Gastroesophageal sphincter (tissue), 4 donors: ENCODE measurements at places on chromosomes 1 and 21.
A peak's percentile ranks its signal among the peaks of the same experiment; 100 is the strongest.

GRCh38 chr1:174258148-174258550 is 98.8 kb downstream of the RABGAP1L start:
- no peak for ATAC-seq

DNA sequence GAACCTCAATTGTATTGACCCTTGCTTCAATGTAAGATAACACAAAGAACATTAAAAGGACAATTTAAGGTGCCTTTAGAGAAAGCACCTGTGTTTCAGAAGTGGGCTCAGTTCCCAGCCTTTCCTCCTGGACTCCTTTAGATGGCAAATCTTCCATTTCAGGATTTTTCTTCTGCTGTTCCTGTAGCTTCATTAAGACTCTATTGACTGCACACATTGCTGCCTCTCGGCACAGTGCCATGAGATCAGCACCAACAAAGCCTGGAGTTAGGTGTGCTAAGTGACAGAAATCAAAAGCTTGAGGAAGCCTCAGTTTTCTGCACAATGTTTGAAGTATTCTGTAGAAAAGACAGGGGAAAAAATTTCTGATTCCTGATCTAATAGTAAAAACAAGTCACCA is 40.6 kb downstream of the NVL start:
- ATAC-seq, result no peak

DNA sequence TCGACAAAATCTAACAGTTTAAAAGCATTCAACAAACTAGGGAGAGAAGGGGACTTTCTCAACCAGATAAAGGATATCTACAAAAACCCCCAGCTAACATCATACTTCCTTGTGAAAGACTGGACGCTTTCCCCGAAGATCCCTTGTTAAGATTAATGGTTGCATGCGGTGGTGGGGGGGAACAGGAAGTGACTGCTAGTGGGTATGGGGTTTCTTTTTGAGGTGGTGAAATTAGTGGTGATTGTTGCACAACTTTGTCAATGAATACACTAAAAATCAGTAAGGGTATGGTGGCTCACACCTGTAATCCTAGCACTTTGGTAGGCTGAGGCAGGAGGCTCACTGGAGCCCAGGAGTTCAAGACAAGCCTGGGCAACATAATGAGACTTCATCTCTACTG is 26.9 kb upstream of the EYA3 start:
- no peak for ATAC-seq

DNA sequence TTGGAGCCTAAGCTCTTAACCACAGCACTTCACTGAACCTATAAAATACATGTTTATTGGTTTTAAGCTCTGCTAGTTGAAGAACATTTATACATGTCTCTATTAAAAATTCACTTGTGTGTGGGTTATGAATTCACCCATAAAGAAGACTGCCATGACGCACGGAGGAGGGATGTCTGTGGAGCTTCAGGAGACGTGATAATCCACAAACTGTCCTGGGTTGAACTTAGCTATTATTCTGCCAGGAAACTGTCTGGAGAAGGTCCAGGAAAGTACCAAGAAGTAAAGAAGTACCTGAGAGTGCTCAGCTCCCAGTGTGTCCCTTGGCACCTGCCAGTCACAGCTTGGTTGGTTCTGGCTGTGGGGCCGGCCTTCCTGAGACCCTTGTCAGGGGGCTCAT is 56.3 kb downstream of the DDR2 start:
- no peak for ATAC-seq

GRCh38 chr1:2311184-2312032 is 79.9 kb downstream of the MORN1 start:
- ATAC-seq, result peak; percentile 67

GRCh38 chr1:222263791-222264190 is 284.1 kb downstream of the HHIPL2 start:
- ATAC-seq, result no peak

DNA sequence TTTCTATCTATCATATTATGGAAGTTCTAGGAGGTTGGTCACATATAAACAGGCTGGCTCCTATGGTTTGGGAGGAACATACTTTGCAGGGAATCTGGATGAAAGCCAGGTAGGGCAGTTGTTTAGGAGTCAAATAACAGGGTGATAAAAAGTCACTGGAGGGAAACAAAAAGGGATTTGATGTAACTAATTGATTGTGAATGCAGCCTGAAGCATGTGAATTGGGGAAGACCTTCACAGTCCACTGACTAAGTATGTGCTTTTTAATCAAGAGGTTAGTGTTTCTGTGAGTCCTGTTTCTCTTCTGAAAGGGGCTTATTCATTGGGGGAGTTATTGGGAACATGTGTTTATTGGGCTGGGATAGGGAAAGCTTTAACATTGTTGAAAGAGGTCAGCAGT is 41.3 kb downstream of the HMCN1 start:
- ATAC-seq, result no peak

DNA sequence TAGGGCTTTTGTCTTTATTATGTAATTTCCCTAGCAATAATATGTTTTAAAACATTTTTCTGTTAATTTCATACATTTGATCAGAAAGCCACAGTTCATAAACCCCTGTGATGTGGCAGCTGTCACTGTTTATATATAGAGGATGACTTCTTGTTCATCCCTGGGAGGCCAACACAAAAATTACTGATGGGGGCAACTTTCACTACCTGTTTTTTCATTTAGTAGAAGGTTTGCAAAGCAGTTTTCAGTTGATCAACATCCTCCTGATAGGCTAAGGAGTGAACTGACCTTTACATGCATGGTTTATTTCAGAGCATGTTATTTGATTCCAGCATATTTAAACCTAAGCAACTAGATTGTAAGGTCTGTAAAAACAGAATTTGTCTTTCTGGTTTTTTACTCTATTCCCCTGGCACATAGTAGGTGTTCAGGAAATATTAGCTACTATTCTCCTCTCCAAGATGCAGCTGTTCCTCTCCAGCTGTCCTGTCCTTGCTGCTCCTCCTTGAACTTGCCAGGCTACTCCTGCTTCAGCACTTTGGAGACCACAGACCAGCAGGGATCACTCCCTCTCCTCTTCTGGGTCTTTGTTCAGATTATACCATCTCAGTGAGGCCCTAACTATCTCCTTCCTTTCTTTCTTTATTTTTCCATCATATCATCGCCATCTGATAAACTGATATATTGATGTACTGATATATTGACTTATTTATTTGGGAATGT is 54.7 kb downstream of the ROR1 start:
- ATAC-seq, result no peak

- no peak for ATAC-seq
Observed at GRCh38 chr1:60126723-60127122, 53.2 kb upstream of the C1orf87 start.

- ATAC-seq, result no peak
Observed at GRCh38 chr1:173545688-173546087, 57.2 kb downstream of the SLC9C2 start.

GRCh38 chr1:63624911-63625310 is 31.7 kb downstream of the PGM1 start:
- ATAC-seq, result no peak

DNA sequence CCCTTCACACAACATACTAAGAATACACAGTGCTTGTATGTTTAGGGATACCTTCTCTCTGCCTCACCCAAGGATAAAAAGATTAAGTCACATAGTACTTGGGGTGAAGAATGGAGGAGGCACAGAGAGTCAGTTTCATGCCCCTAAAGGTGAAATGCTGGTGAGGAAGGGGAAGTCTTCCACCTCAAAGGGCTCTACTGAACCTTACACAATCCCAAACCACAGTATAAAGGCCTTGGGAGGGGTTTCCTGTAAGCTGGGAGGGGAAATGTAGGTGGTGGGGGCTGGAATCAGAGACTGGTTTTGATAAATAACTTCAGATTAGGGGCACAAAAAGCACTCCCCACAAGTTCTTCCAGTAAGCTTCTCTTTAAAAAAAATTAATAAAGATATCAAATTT is 3.5 kb downstream of the MINDY1 start:
- no peak for ATAC-seq

- no peak for ATAC-seq
Observed at GRCh38 chr21:34330055-34330454, 33.8 kb upstream of the KCNE2 start.

- no peak for ATAC-seq
Observed at GRCh38 chr1:71093938-71094337, 13.1 kb upstream of the ZRANB2 start.

- ATAC-seq, result peak; percentile 75
Observed at GRCh38 chr1:153612755-153613331, at the start of gene S100A16. Gene S100A16 (minus strand): TSS chr1:153613137. CDS start chr1:153608151, 4,986 bp downstream.

DNA sequence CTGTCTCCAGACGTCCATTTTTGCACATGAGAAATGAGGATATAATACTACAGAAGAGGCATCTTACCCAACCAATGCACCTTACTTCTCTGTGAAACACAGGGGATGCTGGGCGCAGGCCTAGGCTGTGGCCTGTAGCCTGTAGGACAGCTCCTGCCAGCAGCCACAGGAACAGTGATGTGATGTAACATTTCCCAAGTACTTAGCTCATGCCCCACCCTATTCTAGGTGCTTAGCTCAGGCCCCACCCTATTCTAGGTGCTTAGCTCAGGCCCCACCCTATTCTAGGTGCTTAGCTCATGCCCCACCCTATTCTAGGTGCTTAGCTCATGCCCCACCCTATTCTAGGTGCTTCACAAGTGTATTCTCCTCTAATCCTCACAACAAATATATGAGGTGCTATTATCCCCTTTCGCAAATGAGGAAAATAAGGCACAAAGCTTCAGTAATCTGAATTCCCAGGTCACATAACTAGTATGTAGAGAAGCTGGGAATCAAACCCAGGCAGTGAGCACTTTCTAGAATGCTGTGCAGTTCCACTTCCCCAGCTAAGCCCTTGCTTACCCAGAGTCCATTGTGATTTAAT is 4.6 kb upstream of the NAXE start:
- ATAC-seq, result no peak

- ATAC-seq, result no peak
Observed at GRCh38 chr21:21230672-21231071, 232.5 kb downstream of the NCAM2 start.

DNA sequence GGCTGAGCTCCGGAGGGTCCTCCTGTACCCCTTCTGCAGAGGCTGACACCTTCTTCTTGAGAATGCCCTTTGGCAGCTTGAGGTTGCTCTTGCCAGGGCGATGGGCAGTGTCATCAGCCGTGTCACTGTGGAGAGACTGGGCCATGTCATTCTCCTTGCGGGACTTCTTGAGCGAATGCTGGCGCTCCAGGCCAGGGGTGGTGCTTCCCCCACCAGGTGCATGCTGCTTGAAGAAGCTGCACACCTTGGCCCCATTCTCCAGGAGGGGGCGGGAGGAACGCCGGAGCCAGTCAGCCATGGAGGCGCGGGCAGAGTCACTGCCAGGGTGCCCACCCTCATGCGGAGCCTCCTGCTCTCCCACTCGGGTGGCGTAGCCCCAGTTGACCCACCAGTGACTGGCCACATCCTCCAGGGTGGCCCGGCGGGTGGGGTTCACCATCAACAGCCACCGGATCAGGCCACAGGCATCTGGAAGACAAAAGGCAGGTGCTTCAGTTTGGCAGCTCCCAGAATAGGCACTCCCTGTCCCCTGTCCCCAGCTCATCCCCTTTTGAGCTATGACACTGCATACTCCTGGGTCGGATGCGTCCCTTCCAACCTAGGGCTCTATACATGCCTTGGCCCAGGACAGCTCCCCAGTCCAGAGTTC is 17.4 kb downstream of the NUAK2 start:
- ATAC-seq, result no peak

DNA sequence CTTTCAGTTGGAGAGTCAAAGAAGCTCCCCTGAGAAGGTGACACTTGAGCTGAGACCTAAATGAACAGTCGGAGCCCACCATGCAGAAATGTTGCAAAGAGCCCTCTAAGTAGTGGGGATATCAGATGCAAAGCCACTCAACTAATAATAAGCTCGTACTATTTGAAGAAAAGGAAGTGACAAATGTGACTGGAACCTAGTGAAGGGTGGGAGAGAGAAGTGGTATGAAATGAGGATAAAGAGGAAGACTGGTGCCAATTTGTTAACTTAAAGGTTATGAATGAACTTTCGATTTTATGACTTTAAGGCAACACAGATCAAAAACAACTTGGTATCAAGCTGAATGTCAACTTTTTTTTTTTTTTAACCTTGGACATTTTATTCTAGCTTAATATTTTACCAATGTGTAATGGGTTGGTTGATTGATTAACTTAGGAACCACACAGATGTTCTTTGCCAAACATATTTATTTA is 14.7 kb downstream of the LYPLAL1 start:
- no peak for ATAC-seq

DNA sequence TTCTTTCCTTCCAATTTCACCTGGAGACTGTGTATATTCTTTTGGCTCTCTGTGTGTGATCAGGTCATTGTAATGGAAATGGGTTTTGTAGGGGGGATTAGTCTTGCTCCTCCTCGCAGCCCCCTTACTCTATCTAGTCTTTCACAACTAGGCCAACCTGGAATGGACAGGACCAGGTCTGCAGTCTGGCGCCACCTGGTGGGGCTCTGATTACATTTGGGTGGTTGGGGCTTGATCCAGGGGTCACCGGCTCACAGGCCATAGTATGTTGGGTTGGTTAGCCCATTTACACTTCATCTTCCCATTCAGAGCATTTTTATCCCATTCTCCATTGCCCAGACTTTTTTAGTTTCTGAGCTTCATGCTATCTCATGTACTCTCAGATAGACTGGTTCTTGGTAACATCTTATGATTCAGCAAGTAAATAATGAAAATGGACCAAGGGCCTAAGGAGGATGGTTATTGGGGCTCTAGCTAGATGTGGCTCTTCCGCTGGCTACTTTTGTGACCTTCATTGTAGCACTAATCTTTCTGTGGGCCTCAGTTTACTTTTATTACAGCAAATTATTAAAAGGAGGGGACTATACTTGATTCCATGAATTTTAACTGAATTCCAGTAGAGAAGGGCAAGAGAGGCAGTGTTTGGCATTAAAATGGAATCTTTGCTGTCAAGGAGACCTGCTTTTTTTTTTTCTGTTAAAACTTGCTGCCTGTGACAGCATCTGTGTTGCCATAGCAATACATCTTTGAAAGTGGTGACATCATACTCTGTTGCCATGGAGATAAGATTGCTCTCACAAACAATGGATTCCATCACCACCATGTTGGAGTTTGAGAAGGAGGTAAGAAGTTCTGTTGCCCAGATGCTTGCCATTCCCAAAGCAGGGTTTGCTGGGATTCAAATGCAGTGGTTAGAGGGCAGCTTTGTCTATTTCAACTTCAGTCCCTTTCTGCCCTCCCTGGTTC is 150.1 kb downstream of the PLXNA2 start:
- no peak for ATAC-seq

DNA sequence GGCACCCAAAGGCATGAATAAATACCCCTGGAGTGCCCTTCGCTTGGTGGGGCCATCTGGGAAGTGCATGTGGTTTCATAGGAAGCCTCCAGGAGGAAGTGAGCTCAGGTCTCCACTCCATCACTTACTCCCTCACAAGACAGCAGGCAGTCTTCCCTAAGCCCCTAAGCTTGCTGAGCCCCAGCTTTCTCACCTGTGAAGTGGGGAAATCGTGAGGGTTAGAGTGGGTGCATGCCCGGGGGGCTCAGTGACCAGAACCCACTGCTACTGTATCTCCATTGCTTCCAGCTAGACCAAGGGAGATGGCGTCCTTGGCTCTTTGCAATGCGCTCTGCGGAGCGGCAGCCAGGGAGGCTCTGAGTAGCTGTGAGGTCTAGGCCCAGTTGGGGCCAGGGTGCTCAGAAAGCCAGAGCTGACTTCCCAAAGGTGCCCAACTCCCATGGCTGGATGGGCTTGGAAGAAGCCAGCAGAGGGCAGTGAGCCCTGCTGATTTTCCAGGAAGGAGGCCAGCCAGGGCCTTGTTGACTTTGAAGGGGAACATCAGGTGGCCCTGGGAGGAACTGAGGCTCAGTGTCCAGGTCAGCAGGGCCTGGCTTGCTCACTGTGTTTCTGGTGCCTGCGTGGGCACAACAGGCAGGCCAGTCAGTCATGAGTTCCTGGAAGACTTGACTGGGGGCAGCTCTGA is 27.3 kb downstream of the CDCP2 start:
- ATAC-seq, result no peak

- no peak for ATAC-seq
Observed at GRCh38 chr1:189681252-189681919, 796.3 kb downstream of the BRINP3 start.
